ENCODE measurements at places on chromosomes 13 and 19.

GRCh38 chr13:51590971-51591627, 6.8 kb downstream of the WDFY2 start:
- DNase-seq: no peak

GRCh38 chr19:35169221-35169995, 14.9 kb downstream of the FXYD5 start:
- no peak for DNase-seq

GRCh38 chr13:60620611-60621395, 223.8 kb downstream of the TDRD3 start:
- no peak for DNase-seq

- DNase-seq: no peak
These were observed 471.0 kb downstream of the TBC1D4 start for GRCh38 chr13:75010941-75011340.

DNA sequence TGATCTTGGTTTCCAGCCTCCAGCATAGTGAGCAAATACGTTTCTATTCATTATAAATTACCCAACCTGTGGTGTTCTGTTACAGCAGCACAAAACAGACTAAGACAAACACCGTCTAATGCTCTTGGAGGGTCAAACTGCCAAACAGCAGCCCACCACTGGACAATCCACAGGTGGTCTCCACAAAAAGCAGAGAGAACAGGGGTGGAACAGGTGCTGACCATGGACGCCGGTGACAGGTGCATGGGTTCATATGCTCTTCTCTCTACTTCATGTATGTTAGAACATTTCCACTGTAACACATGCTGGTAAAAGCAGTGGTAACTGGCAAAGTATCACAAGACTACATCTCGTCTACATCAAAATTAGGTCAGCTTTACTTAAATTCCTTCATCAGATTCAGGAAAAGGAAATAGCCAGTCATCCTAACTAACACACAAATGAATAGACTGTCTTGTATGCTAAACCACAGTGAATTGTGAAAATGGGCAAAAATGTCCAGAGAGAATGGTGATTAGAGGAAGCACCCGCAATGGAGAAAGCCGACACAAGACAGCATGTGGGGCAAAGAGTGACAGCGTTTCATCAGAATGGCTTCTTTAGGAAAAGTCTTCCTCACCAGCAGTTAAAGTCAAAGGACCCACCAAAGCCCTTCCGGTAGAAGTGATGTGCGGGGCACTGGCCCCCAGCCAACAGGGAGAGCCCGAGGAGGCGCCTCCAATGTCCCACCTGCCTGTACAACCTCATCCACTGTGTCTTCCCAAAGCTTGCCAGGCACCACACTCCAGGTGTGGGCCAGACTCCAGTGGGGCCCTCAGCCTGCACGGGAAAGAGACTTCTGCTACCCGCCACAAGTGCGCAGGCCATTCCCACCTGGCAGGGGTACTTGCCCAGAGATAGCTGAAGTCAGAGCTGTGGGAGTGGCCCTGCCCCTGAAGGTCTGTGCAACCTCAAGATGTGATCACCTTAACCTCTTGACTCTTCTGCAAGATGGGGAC, 6.5 kb downstream of the CARS2 start:
- no peak for DNase-seq

DNA sequence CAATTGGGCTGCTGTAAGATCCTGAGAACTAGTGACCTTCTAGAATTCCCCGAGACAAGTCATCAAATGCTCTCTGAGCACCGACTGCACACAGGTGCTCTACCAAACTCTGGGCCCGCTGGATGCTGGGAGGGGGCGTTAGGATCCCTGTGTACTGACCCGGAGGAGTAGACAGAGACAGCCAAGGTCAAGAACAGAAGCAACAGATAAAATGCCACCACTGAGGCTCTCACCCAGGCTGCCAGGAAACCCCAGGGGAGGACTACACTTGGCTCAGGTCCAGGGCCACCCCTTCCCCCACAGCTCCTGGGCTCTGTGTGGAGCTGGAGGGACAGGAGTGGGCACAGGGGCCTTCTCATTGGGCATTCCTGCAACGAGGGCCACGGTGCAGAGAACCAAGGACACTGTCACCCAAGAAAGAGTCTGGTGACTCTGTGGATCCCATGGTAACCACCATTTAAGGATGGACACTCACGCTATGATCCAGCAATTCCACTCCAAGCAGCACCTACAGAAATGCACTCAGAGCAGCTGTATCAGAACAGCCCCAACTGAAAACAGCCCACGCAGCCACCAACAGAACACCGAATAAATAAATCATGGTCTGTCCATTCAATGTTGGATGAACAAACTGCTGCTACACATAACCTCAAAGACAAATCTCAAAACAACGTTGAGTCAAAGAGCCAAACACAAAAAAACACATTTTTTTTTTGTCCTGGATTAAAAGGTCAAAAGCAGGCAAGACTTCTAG, 16.8 kb upstream of the SLC35E1 start:
- no peak for DNase-seq
